ENCODE measurements at places on chromosomes 3 and 15. TPM values are rescaled to one million over a fixed set of nuclear protein-coding genes. Genes with fewer than 3 reads are reported as not detected.

GRCh38 chr3:193772422-193772763, 179.4 kb downstream of the OPA1 start:
- DNase-seq: no peak

GRCh38 chr15:48748535-48748934, 62.3 kb downstream of the CEP152 start:
- no peak for DNase-seq

GRCh38 chr3:126051234-126051633, 32.7 kb downstream of the SLC41A3 start:
- DNase-seq: no peak

GRCh38 chr3:126184465-126185000, 4.1 kb upstream of the ALDH1L1 start:
- no peak for DNase-seq

DNA sequence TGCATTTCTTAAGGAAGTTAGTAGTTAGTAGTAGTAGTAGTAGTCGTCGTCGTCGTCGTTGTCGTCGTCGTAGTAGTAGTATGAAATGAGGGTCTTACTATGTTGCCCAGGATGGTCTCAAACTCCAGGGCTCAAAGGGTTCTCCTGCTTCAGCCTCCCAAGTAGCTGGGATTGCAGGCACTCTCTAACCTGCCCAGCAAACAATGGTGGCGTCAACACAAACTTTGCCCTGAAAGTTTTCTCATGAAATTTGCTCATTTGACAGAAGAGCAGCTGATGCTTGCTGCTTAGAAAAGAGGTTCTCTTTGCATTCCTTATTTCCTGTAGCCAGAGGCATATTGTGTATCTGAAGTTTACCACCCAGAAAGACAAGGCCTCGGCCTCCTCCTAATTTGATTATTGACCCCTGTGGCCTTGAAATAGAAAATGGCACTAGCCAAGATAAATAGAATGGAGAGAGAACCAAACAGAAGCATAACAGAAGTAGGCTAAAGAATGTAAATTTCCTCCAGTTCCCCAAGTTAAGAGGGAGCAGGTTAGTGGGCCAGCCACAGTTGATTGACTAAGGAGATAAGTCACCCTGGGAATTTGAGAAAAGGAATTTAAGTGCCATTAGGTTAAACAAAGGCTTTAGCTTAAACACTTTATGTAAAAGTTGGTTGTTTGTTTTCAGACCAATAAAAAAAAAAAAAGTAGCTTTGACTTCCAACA, 166.2 kb upstream of the ROBO2 start:
- no peak for DNase-seq

- DNase-seq: no peak
These were observed 30.5 kb upstream of the TCF12 start for GRCh38 chr15:56887782-56888438.

- DNase-seq: no peak
These were observed 212.8 kb downstream of the SQOR start for GRCh38 chr15:45847645-45848044.

DNA sequence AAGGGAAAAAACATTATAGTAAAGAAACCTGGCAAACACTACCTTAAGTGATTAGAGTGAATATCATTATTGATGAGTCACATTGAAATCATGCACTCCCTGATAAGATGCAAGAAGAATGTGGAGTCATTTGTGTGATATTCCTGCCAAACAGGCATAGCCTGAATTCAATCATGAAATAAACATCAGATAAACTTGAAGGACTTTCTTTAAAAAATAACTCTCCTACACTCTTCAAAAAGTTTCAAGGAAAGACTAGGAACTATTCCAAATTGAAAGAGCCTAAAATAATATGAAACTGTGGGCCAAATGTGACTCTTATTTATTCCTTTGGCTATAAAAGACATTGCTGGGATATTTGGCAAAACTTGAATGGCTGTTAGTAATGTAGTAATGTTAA, 625.7 kb upstream of the LMCD1 start:
- no peak for DNase-seq

GRCh38 chr3:35194666-35195065, 444.7 kb upstream of the ARPP21 start:
- DNase-seq: no peak

GRCh38 chr3:150388498-150389418, 19.3 kb upstream of the TSC22D2 start:
- DNase-seq: no peak

GRCh38 chr3:195385526-195385925, 57.3 kb downstream of the ACAP2 start:
- no peak for DNase-seq

GRCh38 chr15:58096529-58097084, 31.1 kb upstream of the ALDH1A2 start:
- no peak for DNase-seq

GRCh38 chr15:61731099-61731498, 329.1 kb downstream of the VPS13C start:
- no peak for DNase-seq

DNA sequence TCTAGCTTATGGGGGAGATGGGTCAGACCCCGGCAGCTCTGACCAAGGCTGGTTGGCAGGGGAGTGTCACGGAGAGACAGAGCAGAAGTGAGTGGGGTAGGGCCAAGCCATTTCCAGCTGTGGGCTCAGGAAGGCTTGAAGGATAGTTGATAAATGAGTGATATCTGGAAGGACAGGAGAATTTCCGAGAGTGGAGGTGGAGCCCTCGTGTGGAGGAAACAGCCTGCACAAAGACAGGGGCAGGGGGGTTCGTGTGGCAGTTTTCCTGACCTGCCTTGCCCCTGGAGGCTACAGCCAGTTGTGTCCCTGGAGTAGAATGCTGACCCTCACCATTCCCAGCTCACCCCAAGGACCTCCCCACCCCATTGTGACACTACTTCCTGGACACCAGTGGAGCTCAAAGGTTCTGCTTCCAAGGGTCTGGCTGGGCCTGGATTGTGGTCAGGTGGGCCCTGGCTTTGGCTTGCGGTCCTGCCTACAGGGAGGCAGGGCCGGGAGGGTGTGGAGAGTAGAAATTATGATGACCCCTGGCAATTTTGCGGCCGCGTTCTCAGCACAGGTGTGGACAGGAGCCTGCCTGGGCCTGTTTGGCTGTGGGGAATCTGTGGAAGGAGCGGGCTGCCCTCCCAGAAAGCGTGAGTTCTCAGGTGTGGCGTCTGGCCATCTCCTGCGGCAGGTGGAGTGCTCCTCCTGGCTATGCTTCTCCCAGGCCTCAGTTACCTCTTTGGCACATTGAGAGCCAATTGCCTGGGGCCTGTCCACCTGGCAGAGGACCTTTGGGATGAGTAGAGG, at the start of gene SLC22A14:
Gene SLC22A14 (plus strand): TSS at position 400 of the 792 bp plus-strand sequence. CDS start 23,733 bp downstream, outside the sequence.
- no peak for DNase-seq

- DNase-seq: no peak
These were observed 42.5 kb downstream of the MYLK start for GRCh38 chr3:123841476-123842238.

GRCh38 chr3:53597136-53597915, 102.9 kb downstream of the CACNA1D start:
- DNase-seq: no peak

GRCh38 chr3:73056014-73056844, 5.2 kb upstream of the EBLN2 start:
- DNase-seq: no peak

DNA sequence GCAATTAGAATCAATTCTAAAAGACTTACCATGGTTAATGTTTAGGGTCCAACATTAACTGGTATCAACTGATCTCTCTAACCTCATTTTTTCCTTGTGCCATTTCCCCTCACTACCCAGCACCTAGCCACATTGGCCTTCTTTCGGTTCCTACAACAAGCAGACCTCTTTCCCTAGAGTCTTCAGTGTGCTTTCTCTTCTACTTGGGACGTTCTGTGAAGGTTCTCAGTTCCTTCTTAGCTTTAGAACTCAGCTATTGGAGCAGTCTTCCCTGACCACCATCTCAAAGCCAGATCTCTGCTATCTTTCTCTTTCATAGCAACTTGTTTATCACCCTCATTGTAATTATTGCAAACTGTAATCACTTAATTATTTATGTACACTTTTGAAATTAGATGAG, 31.5 kb upstream of the MINDY4B start:
- DNase-seq: no peak

- peak; percentile 68 for DNase-seq
These were observed 40.5 kb downstream of the SH3BP5 start for GRCh38 chr3:15291589-15292541.

- no peak for DNase-seq
These were observed 126.1 kb downstream of the AQP9 start for GRCh38 chr15:58264053-58264971.

DNA sequence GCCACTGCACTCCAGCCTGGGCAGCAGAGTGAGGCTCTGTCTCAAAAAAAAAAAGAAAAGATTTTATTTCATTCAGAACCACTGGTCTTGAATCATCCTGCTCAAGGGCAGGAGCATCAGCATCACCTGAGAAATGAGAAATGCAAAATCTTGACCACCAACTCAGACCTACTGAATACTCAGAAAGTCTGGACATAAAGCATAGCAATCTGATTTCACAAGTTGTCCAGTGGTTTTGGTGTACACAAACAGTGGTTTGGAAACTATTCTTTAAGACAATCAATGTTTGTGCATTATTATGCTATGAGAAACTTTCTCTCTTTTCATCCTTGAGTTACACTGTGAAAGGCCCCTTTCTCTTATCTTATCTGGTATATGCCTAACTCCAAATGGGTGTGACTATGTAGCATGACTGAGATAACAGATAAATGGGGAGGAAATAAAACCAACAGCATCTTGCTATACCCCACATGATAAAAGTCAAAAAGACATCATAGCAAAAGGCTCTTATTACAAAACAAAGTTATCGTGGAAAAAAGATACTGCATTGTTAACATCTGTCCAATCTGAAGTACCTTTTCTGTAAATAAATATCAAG, 174.2 kb upstream of the STT3B start:
- no peak for DNase-seq

DNA sequence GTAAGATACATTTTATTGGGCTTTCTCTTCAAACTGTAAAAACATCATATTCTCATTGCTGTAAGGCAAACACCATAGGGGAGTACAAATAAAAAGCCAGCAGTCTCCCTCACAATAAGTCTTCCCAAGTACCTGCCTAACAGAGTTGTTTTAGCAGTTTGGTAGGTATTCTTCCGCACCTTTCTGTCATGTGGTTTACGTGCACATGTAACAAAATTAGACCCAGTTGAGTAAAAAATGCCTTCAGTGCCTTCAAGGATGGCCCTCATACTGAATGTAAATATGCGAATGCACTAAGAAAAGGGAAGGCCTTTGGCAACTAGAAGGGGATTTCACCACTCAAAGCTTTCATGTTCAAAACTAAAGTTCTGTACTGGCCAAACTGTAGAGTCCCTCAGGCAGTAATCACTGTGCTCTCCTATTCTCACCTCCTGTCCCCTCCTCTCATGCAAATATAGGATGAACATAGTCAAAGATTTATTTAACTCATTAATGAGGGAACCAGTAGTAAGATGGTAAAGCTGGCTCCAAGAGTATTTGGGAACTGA, 26.4 kb downstream of the USP3 start:
- DNase-seq: no peak

DNA sequence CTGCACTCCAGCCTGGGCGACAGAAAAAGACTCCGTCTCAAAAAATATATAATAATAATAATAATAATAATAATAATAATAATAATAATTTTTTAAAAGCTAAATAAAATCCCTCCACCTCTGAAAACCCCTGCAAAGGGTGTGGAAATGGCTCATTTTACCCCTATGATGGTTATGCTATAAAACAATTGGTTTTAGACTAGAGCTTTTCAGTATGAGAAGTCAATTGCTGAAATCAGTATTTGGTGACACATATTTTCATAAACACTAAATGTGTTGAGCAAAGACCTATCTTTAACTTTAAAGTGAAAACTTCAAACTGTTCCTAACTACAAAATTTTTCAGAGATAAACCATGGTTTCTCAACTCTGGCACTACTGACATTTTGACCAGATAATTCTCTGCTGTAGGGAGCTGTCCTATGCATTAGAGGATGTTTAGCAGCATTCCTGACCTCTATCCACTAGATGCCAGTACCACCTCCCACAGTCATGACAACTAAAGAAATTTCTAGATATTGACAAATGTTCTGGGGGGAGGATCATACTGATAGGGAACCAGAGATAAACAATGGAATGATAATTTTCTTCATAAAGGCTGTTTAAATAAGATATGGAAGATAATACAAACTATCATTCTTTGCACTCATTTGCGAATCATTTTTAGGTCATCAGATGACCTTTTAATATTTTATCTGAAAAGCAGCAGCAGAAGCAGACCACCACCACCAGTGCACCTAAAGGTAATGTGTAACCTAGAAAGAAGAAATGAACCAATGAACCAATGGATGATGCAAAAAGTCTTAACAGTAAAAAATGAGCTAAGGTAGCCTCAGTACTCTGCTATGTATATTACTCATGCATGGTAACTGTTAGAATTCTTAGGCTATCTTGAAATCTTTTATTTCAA, 13.8 kb downstream of the PTPN9 start:
- no peak for DNase-seq

- DNase-seq: no peak
These were observed 213.7 kb downstream of the PDCD6IP start for GRCh38 chr3:34012102-34012461.

- no peak for DNase-seq
These were observed 4.7 kb downstream of the PLA2G4F start for GRCh38 chr15:42151736-42152135.

DNA sequence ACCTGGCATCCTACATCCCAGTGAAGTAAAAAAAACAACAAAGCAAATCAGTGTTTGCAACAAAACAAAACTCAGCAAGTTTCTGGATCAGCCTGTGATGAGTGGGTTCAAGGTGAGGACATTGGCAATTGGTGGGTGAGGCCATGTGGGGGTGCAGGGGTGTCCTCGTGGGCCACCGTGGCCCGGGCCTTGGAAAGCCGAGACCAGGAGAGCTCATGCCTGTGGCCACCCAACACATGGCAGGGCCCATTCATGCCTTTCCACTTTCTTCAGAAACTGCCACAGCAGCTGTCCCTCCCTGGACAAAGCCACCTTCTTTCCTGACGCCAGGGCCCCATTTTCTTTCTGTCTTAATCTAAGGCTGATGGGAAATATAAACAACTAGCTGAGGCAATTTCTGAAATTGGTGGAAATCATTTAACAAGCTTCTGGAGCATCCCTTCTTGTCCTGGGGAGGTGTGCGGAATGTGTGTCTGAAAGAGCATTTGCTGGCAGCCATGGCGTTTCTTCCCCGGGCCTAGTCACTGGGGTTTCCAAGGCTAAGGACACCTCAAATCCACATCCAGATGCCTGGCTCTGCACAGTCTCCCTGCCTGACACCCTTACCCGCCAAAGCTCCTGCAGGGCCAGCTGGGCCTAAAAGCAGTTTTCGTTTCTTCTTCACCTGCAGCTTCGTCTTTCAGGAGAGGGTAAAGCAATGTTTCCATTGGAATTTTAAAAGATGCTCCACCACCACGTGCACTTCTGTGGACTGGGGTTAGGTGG, 34.1 kb upstream of the SFMBT1 start:
- no peak for DNase-seq

The SLC22A14 gene
- total RNA-seq: not detected

The GPR87 gene
- not detected for total RNA-seq

The SLC6A20 gene
- total RNA-seq: 0.44 TPM

The RARB gene
- total RNA-seq: not detected

The ARGFX gene
- not detected for total RNA-seq

The CCDC39 gene
- total RNA-seq: not detected

The KNG1 gene
- 0.47 TPM for total RNA-seq

The TM4SF18 gene
- total RNA-seq: not detected

The TRH gene
- total RNA-seq: not detected

The FANCD2OS gene
- not detected for total RNA-seq

The CXCR6 gene
- 14.7 TPM for total RNA-seq

The FOXB1 gene
- total RNA-seq: not detected

The CHRFAM7A gene
- 0.92 TPM for total RNA-seq

All from T-cell (primary cell).